ENCODE measurements at places on chromosomes 4 and X.

DNA sequence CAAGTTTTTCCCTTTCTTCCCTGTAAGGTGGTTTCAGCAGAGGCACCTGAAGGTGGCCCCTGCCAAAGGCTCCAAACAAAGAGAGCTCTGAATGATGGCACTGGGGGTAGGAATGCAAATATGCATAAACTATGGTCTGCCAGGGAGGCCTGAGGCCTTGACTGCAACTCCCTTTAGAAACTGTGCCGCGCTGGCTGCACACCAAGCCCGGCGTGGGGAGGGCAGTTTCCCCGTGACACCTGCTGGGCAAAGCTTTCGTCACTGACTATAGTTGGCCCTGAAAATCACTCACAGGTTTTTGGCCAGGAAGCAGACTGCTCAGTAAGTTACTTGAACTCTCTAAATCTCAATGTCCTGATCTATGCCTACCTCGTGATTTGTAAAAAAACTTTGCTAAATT is 97.8 kb upstream of the ATOH1 start:
- no peak for DNase-seq

DNA sequence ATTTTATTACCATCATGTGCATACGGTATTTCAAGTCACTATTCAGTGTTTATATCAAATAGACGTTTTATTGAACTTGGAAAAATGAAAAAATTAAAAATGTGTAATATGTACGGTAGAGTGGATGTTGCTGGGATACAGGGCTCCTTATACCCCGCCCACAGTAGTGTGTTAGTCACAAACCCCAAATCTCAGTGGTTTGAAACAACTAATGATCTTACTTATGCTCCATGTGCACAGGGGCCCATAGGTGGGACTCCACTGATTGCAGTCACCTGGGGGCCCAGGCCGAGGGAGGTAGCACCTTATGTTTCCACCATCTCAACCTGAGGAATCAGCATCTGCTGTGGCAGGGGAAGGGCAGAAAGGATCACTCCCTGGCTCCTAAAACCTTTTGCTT is 18.1 kb downstream of the LSM6 start:
- no peak for DNase-seq

GRCh38 chr4:169183581-169183980 is 87.2 kb downstream of the SH3RF1 start:
- DNase-seq, result no peak

- no peak for DNase-seq
These were observed 65.9 kb downstream of the ZNF711 start for GRCh38 chrX:85309717-85310116.

DNA sequence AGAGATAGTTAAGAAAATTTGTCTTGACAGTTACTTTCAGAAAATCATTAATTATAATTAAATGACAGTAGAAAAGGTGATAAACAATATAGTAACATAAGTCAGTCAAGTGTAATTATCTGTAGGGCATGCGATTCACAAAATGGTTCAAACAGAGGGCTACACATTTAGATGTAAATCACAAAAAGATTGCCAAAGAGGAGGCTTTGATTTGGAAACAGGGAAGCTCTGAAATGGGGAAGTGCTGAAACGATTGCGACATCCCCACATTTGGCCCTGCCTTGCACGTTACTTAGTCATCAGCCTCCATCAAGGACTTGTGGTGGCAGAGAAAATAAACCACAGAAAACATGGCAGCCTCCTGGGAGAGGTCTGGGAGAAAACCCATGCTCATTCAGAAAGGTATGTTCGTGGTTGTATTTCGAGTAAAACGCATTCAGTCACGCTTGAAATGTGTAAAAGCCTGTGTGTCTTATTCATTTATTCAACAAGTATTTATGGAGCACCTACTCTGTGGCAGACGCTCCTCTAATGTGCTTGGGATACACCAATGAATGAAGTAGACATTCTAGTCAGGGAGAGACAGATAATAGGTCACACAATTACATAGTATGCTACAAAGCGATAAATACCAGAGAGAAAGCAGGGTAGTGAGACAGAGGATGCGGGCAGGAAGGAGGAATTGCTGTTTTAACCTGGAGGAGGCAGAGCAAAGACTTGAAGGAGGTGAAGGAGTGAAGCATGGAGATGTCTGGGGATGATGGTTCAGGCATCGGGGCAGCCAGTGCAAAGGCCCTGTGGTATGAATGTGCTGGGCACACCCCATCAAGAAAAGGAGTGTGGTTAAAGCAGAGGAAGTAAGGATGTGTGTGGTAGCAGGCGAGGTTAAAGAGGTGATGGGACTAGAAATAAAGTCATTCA is 7.8 kb downstream of the RBM47 start:
- peak; percentile 33 for DNase-seq

GRCh38 chr4:8938137-8938536 is 66.5 kb upstream of the HMX1 start:
- no peak for DNase-seq

GRCh38 chr4:111066001-111066400 is 443.1 kb upstream of the PITX2 start:
- DNase-seq, result no peak

DNA sequence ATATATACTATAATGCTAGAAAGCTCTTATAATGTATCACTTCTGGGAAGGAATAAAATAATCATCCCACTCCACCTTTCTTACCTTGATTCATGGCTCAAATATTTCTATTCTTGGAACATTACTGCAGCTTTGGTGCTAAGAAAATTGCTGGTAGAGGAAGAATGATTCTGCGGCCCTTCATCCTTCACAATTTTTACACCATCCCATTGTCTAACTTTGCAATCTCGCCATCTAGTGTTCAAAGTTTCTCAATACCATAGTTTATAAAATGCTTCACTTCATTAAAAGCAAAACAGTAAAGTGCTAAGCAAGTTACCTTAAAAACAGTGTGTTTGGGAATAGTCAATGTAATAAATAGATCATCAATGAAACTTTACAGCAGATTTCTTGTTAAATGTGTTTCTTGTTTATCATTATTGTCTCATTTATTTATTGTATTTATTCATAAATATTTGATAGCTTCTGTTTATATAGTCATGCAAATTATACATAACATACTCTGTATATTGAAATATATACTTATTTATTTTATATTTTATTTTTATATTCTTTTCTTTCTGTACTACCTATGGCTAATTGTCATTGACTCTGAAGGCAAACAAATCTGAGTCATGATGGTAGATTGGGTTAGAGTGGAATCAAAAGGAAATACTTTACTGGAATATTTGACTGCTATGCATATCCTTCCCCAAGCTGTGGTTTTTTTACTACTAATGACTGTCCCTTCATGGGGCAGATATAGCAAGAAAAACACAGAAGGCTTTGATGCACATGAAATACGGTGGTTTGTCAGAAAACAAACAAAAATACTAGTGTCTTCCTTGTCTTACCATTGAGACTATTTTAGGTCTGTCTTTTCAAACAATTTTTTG is 390.7 kb downstream of the MAPK10 start:
- peak; percentile 65 for DNase-seq

DNA sequence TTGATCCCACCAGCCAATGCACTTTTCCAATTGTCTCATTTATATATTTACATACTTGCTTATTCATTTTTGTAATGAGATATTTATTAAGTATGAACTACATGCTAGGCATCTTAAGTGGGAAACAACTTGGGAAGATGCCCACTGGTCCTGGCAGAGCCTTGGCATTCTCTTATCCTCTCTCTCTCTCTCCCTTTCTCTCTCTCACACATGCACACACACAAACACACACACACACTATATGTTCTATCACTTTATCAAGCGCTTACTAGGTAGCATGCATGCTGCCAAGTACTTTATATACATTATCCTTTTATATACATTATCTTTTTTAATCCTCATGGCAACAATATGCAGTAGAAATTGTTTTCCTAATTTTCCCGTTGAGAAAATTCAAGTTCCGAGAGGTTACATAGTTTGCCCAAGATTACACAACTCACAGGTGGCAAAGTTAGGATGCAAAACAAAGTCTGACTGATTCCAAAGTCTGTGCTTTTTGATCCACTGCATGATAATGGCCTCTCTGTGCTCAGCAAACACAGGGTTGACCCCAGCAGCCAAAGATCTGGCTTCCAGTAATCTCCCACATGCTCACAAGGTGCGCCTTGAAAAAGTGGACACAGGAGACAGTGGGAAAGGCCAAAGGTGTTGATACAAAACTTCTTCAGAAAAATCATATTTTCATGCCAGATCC is 173.1 kb upstream of the KLF3 start:
- no peak for DNase-seq

- no peak for DNase-seq
These were observed 5.4 kb downstream of the SLC25A6 start for GRCh38 chrX:1386338-1387127.

DNA sequence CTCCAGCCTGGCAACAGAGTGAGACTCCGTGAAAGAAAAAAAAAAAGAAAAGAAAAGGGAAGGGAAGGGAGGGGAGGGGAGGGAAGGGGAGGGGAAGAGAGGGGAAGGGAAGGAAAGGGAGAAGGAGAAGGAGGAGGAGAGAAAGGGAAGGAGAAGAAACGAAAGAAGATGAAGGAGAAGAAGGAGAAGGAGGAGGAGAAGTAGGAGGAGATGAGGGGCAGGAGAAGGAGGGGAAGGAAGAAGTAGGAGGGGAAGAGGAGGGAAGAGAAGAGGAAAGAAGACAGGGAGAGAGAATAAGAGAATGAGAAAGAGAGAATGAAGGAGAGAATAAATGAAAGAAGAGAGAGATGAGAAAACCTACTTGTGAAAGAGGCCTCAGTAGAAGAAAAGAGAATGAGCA is 170.3 kb downstream of the DHRSX start:
- DNase-seq, result no peak

DNA sequence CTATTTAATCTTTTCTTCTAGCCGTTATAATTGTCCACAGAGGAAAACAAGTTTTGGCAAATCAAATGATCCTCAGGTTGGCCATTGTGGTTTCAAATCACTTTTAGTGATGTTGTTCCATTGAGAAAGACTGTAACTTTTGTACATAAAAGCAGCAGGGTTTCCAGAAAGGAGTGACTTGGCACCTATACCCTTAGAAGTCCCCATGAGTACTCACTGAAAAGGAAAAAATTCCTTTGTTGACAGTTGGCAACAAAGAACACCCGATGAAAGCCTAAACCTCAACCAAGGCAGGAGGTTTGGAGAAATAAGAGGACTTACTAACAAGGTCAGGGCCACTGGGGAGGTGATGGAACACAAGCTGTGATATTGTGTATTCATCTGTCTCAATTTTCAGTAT is 474.4 kb downstream of the RAPGEF2 start:
- no peak for DNase-seq

DNA sequence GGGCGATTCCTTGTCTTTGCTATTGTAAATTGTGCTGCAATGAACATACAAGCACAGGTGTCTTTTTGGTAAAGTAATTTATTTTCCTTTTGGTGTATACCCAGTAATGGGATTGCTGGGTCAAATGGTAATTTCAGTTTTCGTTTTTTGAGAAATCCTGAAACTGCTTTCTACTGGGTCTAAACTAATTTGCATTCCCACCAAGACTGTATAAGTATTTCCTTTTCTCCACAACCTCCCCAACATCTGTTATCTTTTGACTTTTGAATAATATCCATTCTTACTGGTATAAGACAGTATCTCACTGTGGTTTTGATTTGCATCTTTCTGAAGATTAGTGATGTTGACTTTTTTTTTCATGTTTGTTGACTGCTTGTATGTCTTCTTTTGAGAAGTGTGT is 2506.0 kb downstream of the PCDH7 start:
- DNase-seq, result no peak

DNA sequence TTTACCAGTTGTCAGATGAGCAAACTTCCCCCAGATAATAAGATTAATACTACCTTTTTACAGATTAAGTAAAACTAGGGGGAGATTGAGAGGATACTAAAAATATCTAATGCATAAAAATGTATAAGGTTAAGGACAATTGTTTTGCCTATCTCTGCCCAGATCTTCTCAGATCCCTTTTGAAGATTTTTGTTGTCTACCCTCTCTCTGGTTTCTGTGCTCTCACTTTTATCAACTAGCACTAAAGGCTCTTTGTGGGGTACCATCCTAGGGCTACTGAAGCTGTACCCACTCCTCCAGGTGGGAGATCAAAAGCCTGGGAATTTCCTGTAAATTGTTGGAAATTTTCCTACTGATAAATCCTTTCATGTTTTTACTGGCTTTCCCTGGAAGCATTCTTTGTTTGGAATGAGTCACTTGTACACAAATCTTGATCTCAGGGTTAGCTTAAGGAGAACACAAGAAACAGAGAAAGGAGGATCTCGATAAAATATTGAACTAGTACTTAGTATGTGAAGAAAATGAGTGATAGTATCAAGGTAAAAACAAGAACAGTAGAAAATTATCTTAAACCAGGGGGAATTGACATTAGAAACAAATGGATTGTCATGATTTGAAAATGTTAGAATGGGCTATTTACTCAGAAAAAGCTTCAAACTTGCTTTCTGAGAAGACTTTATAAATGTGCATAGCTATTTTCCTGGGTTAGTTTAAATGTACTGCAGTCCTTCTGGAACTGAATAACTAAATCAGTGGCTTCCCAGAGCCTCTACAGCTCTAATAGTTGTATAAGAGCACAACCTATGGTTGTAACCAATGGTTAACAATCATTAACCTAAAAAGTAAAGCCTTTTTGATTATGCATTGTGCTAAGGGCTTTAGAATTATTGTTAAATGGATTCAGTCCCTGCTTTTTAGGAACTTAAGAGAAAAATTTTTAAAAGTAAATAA is 679.9 kb upstream of the MAGEB2 start:
- no peak for DNase-seq

DNA sequence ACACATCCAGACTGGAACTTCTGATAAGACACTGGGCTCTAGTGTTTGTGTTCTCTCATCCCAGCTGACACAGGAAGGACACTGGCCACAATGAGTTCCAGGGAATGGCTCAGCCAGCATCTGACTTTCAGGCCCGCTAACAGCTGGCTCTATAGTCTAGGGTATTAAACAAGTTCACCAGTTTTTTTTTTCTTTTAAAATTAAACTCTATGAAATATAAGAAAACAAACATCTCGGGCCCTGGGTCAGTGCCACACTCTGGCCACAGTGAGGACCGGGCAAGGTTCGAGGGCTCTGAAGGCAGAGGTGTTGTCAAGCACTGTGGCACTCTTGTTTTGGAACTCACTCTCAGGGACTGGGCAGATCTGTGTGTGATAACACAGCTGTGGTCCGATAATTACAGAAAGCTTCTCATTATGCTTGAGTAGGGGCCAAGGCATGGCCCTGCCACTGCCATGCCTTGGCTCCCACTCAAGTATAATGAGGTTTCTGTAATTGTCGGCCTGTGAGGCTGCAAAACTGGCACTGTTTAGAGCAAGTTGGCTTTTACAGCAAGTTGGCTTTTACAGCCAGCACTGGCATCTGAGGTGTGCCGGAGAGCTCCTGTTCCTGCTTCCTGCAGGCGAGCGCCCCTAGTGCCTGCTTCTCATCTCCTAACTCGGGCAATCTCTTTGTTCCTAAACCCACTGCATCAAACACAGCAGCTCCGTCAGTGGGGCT is 62.8 kb downstream of the PPP1R2C start:
- peak; percentile 27 for DNase-seq

DNA sequence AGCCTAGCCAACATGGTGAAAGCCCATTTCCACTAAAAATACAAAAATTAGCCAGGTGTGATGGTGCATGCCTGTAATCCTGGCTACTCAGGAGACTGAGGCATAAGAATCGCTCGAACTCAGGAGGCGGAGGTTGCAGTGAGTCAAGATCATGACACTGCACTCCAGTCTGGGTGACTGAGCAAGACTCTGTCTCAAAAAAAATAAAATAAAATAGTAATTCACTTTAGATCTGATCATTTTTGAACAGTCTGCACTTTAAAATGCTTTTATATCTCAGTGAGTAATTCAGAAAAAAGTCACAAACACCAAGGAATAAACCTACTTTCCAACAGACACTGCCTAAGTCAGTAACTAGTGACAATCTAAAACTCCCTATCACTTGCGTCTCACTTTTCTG is 25.6 kb upstream of the CORIN start:
- no peak for DNase-seq

GRCh38 chrX:130758072-130758471 is 144.9 kb downstream of the ENOX2 start:
- DNase-seq, result no peak

- DNase-seq, result no peak
These were observed 62.1 kb upstream of the LANCL3 start for GRCh38 chrX:37509349-37509748.

Measured in NCI-H1436 (cell line).